ENCODE measurements at places on chromosomes 1 and 21. TPM values are rescaled to one million over a fixed set of nuclear protein-coding genes. Genes with fewer than 3 reads are reported as not detected.

DNA sequence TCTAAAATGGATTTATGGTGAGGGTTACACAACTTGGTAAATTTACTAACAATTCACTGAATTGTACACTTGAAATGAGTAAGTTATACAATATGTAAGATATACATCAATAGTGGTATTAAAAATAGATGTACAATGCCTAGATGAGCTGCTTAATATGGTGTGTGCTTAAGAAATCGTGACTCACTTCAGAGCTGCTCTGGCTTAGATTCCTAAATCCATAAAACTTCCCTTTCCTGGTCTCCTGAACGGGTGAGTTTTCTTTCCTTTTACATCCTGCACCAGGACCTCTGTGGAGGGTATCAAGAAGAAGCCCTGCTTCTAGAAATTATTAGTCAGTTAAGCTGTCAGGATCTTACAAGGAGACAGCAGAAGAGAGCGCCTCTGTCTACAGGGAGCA is 30.4 kb downstream of the H3-3A start:
- no peak for DNase-seq
- H3K4me1 ChIP-seq = no peaks in the 10 kb centered on the region
- H3K27ac ChIP-seq = no peak overlapping the region
- H3K4me3 ChIP-seq = no peak overlapping the region
- H3K27me3 ChIP-seq = no peaks in the 10 kb centered on the region

YRDC gene
- total RNA-seq = 9.5 TPM

DNA sequence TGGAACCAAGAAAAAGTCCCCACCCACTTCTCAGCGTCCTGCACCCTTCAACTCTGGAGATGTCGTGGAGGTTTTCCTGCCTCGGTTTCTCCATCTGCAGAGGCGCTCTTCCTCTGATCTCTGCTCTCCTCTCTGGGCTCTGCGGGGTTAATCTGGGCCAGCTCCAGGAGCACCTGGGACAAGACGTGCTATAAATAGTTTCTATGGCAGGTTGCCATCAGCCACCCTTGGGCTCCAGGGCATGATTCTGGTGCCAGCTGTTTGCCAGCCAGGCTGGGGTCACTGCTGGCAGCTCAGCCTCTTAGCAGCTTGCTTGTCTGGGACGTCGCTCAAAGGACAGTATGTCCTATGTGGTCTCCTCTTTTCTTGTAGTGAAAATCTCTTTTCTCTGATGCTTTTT is 137.1 kb downstream of the ACTL8 start:
- DNase-seq = no peak
- H3K4me1 ChIP-seq = no peaks in the 10 kb centered on the region
- peaks cover 4% of the 10 kb centered on the region for H3K27me3 ChIP-seq

DNA sequence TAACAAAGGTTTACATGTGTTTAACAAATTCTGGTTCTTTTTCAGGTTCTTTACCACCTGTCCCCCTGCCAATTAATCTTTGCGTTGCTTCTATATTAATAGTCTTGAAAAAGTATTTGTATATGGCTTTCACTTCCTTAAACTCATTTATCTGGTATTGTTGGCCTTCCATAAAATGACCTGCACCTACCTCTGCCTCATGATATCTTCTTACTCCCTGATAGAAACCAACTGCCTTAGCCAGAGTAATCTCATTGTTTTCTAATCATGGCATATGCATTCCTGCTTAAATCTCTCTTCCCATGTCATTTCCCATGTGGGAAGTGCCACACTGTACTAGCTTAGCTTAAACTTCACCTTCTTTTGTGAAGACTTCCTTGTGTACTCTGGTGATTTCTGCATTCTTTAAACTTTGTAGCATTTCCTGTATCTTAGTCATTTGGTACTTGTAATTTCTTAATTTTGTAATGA is 8.7 kb downstream of the SMG7 start:
- no peaks in the 10 kb centered on the region for H3K36me3 ChIP-seq
- no peak overlapping the region for H3K27ac ChIP-seq
- DNase-seq = no peak
- H3K4me3 ChIP-seq = no peak overlapping the region
- no peaks in the 10 kb centered on the region for H3K27me3 ChIP-seq

GRCh38 chr1:215890438-215890837 is 323.3 kb downstream of the KCTD3 start:
- no peaks in the 10 kb centered on the region for H3K27me3 ChIP-seq
- no peak for DNase-seq
- H3K27ac ChIP-seq = no peak overlapping the region
- no peaks in the 10 kb centered on the region for H3K36me3 ChIP-seq

- H3K4me3 ChIP-seq = no peak overlapping the region
- no peaks in the 10 kb centered on the region for H3K36me3 ChIP-seq
- H3K4me1 ChIP-seq = no peaks in the 10 kb centered on the region
- no peak overlapping the region for H3K27ac ChIP-seq
These were observed 81.2 kb upstream of the BARHL2 start for GRCh38 chr1:90798344-90798743.

TENT5C gene
- total RNA-seq = 30.1 TPM

DNA sequence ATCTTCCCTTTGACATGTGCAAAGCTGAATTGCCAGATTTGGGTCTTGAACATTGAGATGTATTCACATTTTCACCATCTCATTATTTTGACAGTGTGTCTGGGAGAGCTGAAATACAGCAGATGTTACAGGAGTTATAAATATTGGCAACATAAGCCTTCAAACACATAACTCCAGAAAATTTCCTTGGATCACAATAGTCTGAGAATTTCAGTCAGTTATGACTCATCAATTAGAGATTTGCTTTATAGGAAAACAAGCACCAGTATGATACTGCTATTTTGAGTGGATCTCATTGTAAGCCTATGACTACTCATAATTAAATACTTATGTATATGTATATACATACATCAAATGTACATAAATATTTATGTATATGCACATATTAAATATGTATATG is 1171.8 kb downstream of the AMY1C start:
- no peaks in the 10 kb centered on the region for H3K4me1 ChIP-seq
- no peak overlapping the region for H3K4me3 ChIP-seq
- H3K27me3 ChIP-seq = no peaks in the 10 kb centered on the region
- DNase-seq = no peak

- H3K27ac ChIP-seq = no peak overlapping the region
- H3K36me3 ChIP-seq = no peaks in the 10 kb centered on the region
- H3K4me3 ChIP-seq = no peak overlapping the region
- no peak for DNase-seq
- peaks cover 3% of the 10 kb centered on the region for H3K4me1 ChIP-seq
- H3K27me3 ChIP-seq = no peaks in the 10 kb centered on the region
These were observed 98.0 kb upstream of the BCAR3 start for GRCh38 chr1:93779540-93780165.

DNA sequence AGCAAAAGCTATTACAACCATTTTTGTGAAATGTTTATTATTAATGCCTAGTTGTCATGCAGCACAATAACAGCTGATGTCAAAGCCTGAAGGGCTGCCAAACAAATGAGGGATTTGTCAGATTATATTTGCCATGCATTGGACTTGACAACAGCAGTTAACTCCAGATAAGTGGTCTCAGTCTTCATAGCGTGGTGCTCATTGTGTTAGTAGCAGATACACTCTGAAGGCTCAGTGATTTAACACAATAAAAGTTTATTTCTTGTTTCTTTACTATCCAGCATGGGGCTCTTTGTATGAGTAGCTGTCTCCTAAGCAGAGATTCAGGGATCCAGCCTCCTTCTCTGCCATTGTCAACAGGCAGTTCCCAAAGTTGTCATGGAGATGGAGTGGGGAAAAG is 76.0 kb upstream of the PTGFRN start:
- H3K4me1 ChIP-seq = no peaks in the 10 kb centered on the region
- no peak for DNase-seq
- H3K4me3 ChIP-seq = no peak overlapping the region

GRCh38 chr1:234168061-234168724 is 205.1 kb upstream of the COA6 start:
- no peaks in the 10 kb centered on the region for H3K36me3 ChIP-seq
- peak; percentile 37 for DNase-seq
- no peaks in the 10 kb centered on the region for H3K4me1 ChIP-seq
- no peak overlapping the region for H3K4me3 ChIP-seq
- H3K27me3 ChIP-seq = no peaks in the 10 kb centered on the region
- H3K27ac ChIP-seq = no peak overlapping the region
